ENCODE measurements at places on chromosomes 5 and 9.

DNA sequence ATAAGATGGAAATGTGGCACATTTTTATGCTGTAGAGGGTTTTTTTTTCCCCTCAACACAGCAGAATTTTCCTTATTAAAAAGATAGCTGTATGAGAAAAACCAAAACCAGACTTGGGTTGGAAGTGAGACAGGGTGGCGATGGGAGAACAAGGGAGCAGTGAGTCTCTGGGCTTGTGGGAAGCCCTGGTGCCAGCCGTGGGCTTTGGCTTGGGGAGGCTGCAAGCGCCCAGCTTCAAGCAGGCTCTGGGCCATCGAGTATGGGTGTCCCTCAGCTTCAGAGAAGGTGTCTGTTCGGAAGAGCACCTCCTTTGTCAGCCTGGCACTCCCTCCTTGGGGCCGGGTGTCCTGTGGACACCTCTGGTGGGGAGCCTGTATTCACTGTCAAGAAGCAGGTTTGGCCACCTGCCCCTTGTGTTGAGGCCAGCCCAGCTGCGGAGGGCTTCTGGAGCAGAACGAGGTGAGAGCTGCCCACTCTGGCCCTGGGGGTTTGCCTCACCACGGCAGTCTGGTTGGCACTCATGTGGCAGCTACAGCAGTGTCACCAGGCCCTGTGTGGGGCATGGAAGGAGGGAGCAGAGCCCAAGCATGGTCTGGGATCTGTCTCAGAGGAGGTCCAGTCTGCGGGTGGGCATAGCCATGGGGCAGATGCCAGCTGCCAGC is 37.6 kb upstream of the ANGPTL2 start:
- DNase-seq, result peak; percentile 36

DNA sequence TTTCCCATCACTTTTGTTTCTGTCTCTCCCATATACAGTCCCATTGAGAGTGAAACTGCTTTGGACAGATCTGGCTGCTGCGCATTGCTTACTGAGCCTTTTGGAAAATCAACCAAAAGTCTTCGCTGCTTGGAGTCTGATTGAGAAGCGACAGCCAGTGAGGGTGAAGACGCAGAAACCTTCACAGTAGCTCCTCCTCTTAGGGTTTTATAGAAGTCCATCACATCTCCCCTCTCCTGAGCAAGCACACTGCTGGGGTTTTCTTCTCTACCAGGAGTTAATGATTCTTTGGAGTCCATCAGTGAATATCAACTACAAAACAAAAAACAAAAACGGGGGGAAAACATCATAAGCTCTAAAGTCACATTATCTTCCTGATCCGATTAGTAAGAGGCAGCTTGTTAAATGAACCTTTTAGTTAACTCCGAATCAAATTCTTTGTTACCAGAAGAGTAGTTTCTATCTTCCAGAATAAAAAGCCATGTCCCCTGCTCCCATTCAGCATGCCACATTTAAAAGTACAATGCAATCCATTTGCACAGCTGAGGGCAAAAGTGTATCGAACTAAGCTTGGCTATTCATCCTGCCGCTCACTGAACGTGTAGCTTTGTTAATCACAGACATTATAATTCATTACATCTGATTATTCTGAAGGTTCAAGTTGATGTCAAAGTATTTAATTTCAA is 2.8 kb downstream of the NR3C1 start:
- DNase-seq, result no peak

DNA sequence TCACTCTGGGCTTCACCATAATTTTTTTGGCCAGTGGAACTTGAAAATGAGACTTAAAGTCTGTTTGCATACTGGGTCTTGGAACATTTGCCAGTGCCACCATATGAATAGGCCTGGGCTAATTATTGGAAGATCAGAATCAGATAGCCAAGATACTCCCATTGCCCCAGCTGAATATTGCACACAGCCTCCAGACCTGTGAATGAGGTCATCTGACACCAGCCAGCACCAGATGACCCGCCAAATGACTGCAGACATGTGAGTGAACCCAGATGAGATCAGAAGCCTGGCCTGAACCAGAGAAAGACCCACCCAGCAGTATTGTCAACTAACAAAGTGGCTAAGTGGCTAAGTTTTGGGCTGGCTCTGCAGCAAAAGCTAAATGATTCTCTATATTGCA is 220.5 kb upstream of the MPDZ start:
- no peak for DNase-seq

- DNase-seq, result peak; percentile 70
Measured at GRCh38 chr9:130240410-130241197, 25.0 kb upstream of the HMCN2 start.

DNA sequence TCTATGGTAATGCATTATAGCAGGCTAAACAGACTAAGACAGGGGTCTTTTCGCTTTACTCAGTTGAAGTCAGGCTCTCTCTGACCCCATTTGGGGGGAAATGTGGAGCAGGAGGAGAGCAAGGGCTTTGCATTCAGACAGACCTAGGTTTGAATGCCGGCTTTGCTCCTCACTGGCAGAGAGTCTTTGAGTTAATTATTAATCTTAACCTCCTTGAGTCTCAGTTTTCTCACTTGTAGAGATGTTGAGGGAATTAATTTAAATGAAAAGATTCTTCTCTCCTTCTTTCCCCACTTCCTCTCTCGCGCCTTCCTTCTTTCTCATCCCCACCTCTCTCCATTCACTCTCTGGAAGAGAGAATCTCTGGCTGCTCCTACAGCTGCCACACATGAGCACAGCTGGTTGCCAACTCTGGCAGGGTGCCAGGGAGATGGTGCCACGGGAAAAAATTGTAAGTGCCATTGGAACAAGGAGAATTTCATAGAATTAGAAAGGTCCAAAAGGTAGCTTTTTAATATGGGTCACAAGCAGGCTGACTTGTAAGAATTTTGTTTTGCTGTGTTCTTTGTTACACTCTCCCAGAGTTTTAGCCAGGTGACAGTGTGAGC is 25.2 kb upstream of the GLRA1 start:
- DNase-seq, result no peak

DNA sequence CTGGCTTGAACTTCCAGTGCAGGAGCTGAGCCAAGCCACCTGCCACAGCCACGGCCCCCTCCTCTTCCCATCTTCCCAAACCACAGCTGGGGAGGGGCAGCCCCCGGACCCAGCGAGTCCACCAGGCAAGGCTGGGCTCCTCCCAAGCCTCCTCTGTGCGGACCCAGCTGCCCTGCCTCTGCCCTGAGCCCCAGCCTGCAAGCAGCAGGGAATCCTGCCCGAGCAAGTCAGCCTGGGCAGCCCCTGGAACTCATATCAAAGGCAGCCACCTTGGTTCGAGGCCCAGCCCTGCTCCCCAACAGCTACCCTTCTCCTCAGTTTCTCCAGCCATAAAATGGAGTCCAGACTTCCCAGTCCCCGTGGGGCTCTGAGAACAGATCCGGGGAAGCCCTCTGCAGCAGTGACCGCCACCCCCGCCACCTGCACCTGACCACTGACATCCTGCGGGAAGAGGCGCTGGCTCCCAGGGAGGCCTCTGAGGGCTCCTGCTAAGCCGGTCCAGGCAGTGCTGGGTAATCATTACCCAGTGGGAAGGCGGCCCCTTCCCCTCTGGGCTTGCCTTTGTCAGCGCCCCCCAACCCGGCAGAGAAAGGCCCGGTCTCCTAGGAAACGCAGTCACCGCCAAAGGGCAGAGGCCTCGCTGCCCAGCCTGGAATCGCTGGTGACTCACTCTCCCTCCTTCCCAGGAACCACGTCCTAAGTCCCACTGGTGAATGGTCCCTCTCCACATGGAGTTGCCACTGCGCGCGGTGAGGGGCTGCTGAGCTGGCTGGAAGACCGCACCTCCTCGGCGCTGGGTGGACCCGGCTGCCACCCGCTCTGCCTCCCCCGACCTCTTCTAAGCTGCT is 1.5 kb downstream of the VAV2 start:
- no peak for DNase-seq

GRCh38 chr5:132491368-132492364 is 1.1 kb upstream of the IRF1 start:
- peak; percentile 73 for DNase-seq

GRCh38 chr5:88486431-88486830 is 217.8 kb upstream of the TMEM161B start:
- DNase-seq, result no peak

- DNase-seq, result no peak
Measured at GRCh38 chr5:150615141-150615699, 25.2 kb upstream of the SYNPO start.

GRCh38 chr9:34479431-34479866 is 20.8 kb downstream of the DNAI1 start:
- DNase-seq, result no peak

GRCh38 chr9:130575514-130575913 is 3.9 kb upstream of the FUBP3 start:
- no peak for DNase-seq

GRCh38 chr5:1449081-1449630 is 3.9 kb upstream of the SLC6A3 start:
- peak; percentile 26 for DNase-seq

DNA sequence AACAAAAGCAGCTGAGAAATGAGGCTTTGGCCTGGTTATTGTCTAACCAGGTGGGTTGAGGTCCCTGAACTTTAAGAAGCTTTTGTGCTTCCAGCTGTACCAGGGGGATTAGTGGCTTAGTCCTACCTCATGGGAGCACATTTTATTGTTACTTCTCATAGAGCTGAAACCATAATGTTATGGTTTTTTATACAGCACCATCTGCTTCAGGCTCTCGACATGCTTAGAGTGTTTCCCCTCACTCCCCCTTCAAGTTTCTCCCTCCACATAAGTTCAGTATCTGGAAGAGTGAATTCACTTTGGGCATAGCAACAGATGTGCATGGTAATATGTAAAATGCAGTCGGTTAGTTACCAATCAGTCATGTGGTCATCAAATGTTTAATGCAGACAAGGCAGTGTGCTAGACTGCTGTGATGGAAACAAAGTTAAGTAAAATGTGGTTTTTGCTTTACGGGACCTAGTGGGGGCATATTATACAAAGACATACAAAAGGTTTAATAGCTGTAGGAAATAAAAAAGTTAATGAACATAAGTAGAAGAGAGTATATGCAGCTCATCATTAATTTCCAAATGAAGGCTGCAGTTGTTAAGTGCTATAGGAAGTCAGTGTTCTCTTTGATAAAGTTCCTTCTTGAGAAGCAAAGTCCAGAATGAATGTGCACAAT is 95.9 kb upstream of the SPRY4 start:
- DNase-seq, result no peak

DNA sequence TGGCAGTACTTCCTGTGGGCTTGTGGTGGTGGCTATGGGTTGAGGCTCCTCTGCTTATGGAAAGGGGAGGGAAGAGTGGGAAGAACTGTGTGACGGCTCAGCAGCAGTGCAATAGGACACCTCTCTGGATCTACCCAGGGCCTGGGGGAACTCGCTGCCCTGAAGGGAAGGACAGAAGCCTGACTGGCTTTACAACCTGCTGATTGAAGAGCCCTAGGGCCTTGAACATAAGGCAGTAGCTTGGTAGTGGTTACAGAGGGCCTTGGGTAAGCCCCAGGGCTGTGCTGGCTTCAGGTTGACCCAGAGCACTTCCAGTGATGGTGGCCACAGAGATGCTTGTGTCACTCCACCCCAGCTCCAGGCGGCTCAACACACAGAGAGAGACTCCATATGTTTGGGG is 5.5 kb downstream of the CCIN start:
- no peak for DNase-seq

- DNase-seq, result no peak
Measured at GRCh38 chr5:86917117-86917579, 299.4 kb downstream of the COX7C start.

- DNase-seq, result peak; percentile 86
Measured at GRCh38 chr5:132437604-132438266, 52.8 kb downstream of the IRF1 start.

DNA sequence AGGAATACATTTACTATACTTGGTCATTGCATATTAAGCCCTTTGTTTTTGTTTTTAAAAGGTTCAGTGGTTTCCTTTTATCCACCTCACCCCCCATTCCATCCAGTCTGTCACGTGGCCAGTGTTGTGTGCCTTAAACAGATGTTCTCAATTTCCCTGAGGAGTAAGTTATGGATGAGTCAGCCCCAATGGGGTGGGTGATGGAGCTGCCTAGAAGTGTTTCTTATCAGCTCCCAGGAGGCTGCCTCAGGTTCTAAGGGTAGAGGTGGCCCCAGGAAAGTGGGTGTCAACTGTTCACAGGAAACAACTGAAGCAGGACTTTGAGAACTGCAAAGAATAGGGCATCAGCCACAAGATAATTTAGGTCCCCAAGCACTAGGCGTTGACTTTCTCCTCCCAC is 41.1 kb downstream of the ACTBL2 start:
- no peak for DNase-seq

- DNase-seq, result no peak
Measured at GRCh38 chr5:14219800-14220512, 76.8 kb downstream of the TRIO start.

GRCh38 chr5:98403131-98403530 is 370.3 kb upstream of the RGMB start:
- DNase-seq, result no peak
